ENCODE measurements at places on chromosomes 11 and 22. TPM values are rescaled to one million over a fixed set of nuclear protein-coding genes. Genes with fewer than 3 reads are reported as not detected.

KIF18A gene
- 40.0 TPM for total RNA-seq

OR51E2 gene
- 0.11 TPM for total RNA-seq

BEST1 gene
- 3.1 TPM for total RNA-seq

PHRF1 gene
- total RNA-seq: 33.1 TPM

PRR33 gene
- total RNA-seq: not detected
